ENCODE measurements at places on chromosomes 7 and 10. TPM values are rescaled to one million over a fixed set of nuclear protein-coding genes. Genes with fewer than 3 reads are reported as not detected.

NEBL gene
- 4.7 TPM for total RNA-seq

LIPJ gene
- total RNA-seq = under 0.01 TPM

UNCX gene
- not detected for total RNA-seq

STEAP2 gene
- 0.32 TPM for total RNA-seq

GUSB gene
- 70.3 TPM for total RNA-seq

Measured in bladder microvascular endothelial cell (primary cell).